ENCODE measurements at places on chromosomes 7 and 10.
A peak's percentile ranks its signal among the peaks of the same experiment; 100 is the strongest.

DNA sequence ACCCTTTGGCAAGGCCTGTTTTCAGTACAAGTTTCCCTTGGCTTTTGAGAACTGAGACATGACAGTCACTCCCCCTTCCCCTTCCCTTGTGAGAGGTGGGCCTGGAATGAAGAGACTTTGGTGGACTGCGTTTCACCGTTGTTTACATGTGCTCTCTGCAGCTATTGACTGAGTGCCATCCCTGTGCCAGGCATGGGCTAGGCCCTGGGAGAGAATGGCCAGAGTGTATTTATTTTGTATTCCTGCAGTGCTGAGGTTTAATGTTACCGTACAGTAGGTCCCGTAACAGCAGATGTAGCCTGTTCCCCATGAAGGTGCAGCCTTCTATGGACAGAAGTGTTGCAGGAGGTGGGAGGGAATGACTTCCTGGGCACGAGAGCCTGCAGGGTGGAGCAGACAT lies 50.0 kb downstream of the TACR2 start:
- no peak for DNase-seq

DNA sequence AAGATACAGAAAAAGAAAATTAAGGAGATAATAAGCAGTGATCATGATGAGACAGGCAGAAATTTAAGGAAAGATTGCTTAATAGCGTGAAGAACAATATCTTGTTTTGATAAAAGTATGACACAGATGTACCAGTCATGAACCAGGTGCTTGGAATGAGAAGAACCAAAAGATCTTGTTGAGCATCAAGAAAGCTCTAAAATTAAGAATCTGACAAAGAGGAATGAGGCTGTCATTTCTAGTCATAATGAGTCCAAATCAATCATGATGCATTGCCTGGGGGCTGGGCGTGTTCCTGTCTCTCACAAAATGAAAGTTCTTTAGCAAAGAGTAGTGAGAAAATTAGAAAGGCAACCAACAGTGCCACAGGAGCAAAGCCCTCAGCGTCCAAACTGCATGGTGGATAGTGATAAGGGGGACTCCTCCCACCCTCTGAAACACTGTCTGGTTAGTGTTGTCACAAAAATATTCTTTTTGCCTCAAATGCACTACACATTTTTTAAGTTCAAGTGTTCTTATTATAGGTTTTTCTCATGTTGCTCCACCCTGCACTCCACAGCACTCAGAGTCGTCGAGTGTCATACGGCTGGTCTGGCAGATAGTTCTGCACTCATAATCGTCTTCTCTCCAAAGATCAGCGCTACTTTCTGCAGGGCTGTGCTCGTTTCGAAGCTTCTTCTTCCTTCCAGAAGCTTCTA lies 439.6 kb downstream of the TNS3 start:
- DNase-seq, result no peak

GRCh38 chr10:60795465-60796202 lies 17.4 kb downstream of the CDK1 start:
- DNase-seq, result no peak

DNA sequence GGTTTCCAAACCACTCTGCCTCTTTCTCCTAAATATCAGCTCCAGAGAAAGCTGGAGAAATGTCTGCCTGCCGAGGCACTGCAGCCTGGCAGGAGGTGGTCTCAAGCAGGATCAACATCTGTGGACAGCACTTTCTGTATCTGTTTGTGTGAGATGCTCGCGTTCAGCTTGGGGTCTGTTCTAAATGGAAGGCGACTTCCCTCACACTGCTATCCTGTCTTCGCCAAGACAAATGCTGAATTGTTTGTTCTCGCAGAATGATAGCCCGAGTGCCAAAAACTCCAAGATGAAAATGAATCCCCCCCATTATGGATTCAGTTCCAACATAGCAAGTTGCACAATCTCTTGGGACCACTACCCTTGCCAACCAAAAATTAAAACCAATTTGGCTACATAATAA lies 72.2 kb upstream of the PALS2 start:
- DNase-seq, result peak; percentile 57
